ENCODE measurements at places on chromosomes 7 and 10.

DNA sequence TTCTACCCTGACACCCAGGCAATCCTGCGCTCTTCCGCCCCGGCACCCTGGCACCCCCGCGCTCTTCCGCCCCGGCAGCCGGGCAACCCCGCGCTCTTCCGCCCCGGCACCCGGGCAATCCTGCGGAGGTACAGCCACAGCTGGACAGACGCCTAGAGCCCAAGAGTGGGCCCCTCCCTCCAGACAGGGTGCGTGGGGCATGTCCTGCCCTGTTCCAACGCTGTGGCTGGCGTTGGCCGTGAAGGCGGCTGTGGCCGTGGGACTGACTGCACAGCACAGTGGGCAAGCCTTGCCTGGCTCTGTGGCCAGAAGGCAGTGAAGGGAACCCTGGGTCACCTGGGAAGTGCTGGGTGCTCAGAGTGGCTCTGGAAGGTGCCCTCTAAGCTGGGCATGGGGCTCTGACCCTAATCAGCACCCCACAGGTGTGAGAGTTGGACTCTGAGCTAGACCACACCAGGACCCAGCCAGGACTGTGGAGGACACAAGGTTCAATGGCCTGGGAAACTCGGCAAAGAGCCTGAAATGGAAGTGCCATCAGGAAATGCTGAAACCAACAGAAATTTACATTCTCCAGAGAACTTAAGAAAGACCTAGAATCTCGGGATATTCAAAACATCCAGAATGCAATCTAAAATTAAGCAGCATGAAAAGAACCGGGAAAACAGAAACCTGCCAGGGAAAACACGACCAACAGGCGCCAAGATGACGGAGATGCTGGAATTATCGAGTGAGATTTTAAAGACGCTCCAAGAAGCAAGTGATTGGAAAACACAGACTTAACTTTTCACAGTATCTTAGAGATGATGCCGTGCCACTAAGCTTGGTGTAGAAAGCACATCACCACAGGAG is 253.6 kb downstream of the ELFN1 start:
- no peak for DNase-seq

GRCh38 chr7:32289651-32290414 is 200.3 kb downstream of the LSM5 start:
- DNase-seq = no peak

- no peak for DNase-seq
These were observed 203.1 kb upstream of the PTN start for GRCh38 chr7:137546671-137547070.

DNA sequence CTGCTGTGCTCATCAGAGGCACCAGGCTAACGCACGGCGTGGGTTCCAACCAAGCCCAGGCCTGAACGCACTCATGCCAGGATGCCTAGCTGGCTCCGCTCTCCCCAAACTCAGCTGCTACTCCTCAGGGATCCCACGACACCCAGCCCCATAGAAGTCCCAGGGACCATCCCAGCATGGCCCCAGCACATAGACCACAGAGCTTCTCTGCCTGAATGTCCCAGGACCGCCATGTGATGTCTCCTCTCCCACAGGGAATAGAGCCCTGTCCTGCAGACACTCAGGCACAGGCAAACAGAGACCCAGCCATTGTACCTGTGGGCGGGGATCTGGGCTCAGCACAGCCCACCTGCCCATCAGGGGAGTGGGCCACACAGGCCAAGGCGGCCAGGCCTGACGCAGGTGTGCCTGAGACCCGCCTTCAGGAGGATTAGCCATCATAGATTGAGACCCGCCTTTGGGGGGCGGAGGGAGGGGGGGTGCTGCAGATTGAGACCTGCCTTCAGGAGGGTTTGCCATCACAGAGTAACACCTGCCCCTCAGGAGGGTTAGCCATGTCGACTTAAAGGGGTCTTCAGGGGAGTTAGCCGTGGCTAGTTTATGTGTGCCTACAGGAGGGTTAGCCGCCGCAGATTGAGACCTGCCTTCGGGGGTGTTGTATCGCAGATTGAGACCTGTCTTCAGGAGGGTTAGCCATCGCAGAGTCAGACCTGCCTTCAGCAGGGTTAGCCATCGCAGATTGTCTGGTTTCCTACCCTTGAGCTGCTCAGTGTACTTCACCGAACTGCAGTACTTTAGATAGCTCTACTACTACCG is 29.0 kb downstream of the RASGEF1A start:
- DNase-seq = peak; percentile 35

DNA sequence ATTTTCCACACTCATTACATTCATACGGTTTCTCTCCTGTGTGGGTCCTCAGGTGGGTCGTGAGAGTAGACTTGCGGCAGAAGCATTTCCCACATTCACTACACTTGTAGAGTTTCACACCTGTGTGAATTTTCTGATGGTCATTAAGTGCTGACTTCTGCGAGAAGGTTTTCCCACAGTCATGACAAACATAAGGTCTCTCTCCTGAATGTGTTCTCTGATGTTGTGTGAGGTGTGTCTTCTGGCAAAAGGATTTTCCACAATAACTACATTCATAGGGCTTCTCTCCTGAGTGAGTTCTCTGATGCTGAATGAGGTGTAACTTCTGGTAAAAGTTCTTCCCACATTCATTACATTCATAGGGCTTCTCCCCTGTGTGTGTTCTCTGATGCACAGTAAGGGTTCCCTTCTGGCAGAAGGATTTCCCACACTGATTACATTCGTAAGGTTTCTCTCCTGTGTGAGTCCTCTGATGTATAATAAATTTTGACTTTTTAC is 15.1 kb downstream of the ZNF12 start:
- DNase-seq = no peak

GRCh38 chr10:78756604-78757343 is 312.0 kb upstream of the ZMIZ1 start:
- DNase-seq = peak; percentile 43

DNA sequence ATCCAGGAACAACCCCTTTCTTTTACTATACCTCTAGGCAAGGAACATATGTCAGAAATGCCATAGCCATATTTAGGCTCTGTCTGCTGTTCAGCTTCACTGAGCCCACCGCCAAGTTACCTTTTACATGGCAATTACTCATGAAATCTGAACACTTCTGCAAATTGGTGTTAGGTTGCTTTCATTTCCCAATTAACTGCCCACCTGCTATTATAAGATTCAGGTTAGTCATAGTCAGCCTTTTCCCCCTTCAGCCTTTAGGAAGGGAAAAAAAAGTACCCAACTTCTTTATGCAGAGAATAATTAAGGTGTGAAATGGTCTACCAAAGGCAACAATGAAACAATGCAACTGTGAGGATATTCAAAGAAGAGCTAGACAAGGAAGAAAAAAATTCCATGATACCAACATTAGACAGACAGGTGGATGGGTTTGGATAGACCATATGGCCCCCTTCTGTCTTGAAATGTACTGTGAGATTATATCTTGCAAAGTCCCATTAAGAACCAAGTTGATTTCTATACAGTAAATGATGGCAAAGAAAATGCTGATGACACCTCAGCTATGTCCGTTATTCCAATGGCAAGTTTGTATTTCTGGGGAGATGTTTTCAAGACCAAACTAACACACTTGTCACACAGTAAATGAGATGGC is 442.1 kb upstream of the NRP1 start:
- DNase-seq = no peak

- DNase-seq = no peak
These were observed 58.6 kb downstream of the PROSER2 start for GRCh38 chr10:11881477-11882417.

DNA sequence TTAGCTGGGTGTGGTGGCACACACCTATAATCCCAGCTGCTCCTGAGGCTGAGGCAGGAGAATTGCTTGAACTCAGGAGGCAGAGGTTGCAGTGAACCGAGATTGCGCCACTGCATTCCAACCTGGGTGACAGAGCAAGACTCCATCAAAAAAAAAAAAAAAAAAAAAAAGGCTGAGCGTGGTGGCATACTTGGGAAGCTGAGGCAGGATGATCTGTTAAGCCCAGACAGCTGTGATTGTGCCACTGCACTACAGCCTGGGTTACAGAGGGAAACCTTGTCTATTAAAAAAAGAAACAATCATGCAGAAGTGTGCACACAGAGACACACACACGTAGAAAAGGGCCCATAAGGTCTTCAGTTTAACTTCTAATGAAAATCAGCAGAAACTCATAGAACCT is 150.6 kb downstream of the TPST1 start:
- DNase-seq = no peak

Measured in testis (tissue), 5 donors.